ENCODE measurements at places on chromosomes 6 and 20. TPM values are rescaled to one million over a fixed set of nuclear protein-coding genes. Genes with fewer than 3 reads are reported as not detected.

DNA sequence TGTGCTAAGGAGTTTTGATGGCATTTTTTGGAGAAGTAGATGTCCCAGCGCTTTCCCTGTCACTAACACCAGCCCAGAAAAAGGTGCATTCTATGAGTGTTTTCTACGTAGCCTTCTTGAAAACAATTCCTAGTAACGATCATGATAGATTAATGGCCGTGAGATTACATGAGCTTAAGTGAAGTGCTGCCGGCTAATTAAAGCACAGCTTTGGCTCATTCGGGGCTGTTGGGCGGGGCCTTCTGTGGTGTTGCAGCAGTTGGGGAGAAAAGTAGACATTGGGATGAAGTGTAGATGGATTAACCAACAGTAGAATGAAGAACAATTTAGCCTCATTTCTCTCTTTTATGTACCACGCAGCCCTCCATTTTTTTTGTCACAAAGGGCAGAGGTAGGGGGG, 20.8 kb upstream of the TRAF3IP2 start:
- H3K4me1 ChIP-seq: no peaks in the 10 kb centered on the region
- H3K36me3 ChIP-seq: no peaks in the 10 kb centered on the region
- H3K27me3 ChIP-seq: no peaks in the 10 kb centered on the region
- DNase-seq: no peak

DNA sequence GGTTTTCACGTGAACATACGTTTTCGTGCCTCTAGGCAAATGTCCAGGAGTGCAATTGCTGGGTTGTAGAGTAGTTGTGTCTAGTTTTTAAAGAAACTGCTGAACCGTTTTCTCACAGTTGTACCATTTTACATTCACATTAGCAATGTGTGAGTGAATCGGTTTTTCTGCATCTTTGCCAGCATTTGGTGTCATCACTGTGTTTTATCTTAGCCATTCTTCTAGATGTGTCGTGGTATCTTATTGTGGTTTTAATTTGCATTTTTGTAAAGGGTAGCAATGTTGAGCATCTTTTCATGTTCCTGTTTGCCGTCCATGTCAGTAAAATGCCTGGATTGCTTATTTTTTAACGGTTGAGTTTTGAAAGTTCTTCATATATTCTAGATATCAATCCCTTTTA, 10.2 kb downstream of the DOK5 start:
- H3K4me3 ChIP-seq: no peak overlapping the region
- no peaks in the 10 kb centered on the region for H3K27me3 ChIP-seq
- no peak overlapping the region for H3K27ac ChIP-seq
- H3K4me1 ChIP-seq: no peaks in the 10 kb centered on the region

DNA sequence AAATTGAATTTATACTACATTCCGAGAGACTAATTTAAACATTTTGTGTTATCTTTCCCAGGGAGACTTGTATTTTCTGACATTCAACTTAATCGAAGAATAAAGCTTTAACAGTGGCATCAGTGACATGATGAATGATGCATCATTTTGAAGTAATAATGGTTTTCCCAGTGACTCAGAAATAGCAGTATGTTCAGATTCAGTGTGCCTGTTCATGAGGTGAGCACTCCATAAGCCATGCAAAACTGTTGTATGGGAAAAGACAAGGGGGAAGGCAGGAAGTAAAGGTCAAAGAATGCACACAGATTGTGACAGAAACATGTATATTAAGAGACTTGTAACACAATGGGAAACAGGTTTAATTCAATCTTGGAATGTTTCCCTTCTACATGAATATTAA, 1348.2 kb upstream of the GJE1 start:
- H3K4me1 ChIP-seq: no peaks in the 10 kb centered on the region
- no peak overlapping the region for H3K27ac ChIP-seq
- no peaks in the 10 kb centered on the region for H3K27me3 ChIP-seq
- no peak overlapping the region for H3K4me3 ChIP-seq
- no peak for DNase-seq

NDRG3 gene
- 53.2 TPM for polyA plus RNA-seq

DNA sequence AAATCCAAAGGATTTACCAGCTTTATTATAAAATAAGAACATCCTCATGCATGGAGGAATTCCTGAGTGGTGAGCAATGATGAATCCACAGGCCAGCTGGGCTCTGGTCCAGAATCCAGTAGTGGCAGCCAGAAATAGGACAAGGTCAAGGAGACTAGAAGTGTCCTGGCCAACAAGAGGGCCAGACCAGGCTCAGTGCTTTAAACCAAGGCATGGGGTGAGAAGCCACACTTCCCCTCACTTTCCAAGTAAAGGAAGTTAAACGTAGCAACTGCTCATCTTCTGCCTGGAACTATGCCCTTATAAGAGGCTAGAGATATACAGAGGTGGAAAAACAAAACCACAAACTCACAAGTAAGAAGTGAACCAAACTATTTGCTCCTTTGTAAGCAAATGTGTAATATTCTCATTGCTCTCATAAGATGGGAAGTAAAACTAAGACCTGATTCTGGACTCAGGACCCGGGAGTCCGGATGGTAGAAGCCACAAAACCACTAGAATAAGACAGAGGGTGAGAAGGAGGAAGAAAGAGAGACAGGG, 253.2 kb downstream of the UST start:
- no peaks in the 10 kb centered on the region for H3K36me3 ChIP-seq
- DNase-seq: no peak
- no peaks in the 10 kb centered on the region for H3K27me3 ChIP-seq
- peaks cover 13% of the 10 kb centered on the region for H3K4me1 ChIP-seq
- H3K27ac ChIP-seq: no peak overlapping the region

- H3K27me3 ChIP-seq: no peaks in the 10 kb centered on the region
- H3K27ac ChIP-seq: no peak overlapping the region
- H3K36me3 ChIP-seq: no peaks in the 10 kb centered on the region
- no peaks in the 10 kb centered on the region for H3K4me1 ChIP-seq
- DNase-seq: no peak
- H3K4me3 ChIP-seq: no peak overlapping the region
These were observed 179.4 kb downstream of the ASCC3 start for GRCh38 chr6:100701728-100702127.

DNA sequence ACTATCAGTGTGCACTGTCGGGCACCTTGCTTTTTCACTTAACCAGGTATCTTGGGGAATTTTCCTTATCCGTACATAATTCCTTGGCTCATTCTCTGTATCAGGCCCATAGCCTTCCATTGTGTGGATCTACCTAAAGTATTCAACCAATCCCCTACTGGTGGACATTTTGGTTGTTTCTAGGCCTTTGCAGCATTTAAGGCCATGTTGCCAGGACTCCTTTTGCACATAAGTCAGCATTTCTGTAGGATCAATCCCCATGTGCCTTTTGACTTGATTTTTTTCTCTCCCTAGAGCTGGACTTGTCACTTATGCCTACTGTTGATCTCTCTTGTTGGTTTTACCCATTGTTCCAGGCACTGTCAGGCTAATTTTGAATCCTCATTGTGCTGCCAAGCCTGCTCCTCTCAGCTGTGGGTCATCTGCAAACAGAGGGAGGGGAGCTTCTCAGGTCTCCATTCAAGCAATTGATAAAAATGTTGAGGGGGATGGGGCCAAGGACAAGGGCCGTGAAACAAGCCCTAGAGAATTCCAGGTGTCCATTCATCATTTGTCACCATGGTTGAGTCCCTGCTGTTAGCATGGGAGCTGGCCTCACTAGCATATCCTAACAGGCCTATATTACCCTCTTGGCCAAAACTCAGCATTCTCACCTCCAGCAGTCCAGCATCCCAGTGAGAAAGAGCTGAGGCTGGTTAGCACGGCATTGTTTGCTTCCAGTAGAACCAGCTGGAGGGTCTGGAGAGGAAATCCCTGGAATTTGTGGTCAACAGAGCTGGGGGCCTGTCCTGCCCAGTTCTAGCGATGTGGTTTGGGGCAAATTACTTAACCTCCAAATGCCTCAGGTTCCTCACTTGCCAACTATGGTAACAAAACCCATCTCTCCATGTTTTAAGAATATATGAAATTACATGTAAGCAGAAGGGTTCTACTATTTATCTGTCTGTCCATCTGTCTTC, 178.4 kb downstream of the MRPL14 start:
- H3K36me3 ChIP-seq: no peaks in the 10 kb centered on the region
- no peaks in the 10 kb centered on the region for H3K27me3 ChIP-seq
- no peak for DNase-seq
- H3K4me3 ChIP-seq: no peak overlapping the region
- H3K4me1 ChIP-seq: no peaks in the 10 kb centered on the region

DNA sequence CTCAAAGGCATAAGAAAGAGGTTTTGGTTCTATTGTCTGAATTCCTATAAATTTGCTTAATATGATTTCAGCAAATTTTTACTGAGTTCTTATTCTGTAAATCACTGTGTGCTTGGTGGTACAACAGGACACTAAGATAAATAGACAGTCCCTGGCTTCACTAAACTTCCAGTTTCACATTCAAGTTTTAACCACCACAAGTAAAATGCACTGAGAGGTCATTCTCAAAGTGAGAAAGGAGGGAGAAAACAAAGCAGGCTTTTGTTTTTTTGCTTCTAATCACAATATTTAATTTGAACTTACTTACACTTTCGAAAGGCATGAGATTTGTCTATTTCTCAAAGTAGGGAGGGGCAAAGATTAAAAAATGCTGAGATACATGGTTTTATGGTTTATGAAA, 445.7 kb downstream of the CDC5L start:
- no peak for DNase-seq
- no peaks in the 10 kb centered on the region for H3K36me3 ChIP-seq
- H3K4me1 ChIP-seq: peaks cover 18% of the 10 kb centered on the region
- H3K4me3 ChIP-seq: no peak overlapping the region

DNA sequence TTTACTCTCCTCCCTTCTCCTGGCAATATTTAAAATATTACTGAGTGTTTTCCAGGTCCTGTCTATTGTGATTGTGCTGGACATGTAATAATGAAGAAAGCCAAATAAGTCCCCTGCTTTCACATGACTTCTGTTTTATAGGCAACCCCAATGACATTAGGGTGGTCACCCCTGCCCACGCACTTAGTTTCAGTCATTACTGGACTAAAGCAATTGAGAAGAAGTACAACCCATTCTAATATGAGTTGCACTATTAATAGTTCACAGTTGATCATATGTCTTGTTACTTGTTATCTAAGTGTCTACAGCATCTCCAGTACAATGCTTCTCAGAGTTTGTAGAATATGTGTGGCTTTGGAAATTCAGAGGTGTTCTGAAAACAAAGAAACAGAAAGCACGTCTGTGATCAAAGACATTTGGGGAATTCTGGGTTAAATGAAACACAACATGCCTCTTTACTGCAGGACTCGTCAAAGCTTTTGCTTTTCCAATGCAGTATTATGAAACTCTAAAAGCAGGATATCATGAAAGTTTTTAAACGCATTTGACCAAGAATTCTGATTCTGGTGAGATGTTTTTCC, 789.5 kb downstream of the DHX35 start:
- DNase-seq: no peak
- H3K4me1 ChIP-seq: no peaks in the 10 kb centered on the region
- H3K4me3 ChIP-seq: no peak overlapping the region

HLA-DMB gene
- polyA plus RNA-seq: 7.6 TPM

DNA sequence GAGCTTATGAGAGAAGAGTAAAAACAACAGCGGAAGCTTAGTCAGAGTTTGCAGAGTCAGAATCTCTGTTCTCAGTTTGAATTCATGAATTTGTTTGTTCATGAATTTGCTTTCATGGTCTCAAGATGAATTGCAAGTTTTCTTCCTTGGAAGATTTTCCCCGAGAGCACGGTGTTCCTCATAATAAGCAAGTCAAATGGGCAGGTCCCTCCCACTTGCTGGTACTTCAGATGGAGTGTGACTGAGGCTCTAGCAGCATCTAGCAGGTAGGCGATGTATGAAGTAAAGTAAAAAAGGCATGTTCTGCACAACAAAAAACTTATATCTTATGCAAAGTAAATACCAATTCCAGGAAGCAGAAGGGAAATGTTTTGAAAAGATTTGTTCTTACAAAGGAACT, 15.5 kb upstream of the MLIP start:
- H3K4me1 ChIP-seq: no peaks in the 10 kb centered on the region
- DNase-seq: no peak

TMC2 gene
- not detected for polyA plus RNA-seq

DLL1 gene
- polyA plus RNA-seq: 0.07 TPM

DNA sequence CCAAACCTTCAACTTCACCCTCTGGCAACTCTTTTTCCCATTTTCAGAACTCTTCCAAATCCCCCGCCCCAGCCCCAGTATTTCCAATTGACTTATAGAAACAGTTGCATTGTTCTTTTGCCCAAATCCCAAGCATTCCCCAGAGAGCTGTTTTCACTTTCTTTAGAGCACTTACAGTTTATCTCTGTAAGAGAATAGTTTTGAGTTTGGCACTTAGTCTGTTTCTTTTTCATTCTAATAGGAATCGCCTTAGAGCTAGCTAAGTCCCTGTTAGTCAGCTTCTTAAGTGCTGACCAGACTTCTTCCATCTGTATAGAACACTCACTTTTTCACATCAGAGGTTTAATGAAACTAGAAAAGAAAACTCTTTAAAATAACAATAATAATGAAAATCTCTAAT, 374.2 kb upstream of the FLRT3 start:
- DNase-seq: no peak
- no peak overlapping the region for H3K27ac ChIP-seq
- H3K36me3 ChIP-seq: no peaks in the 10 kb centered on the region
- H3K4me3 ChIP-seq: no peak overlapping the region
- no peaks in the 10 kb centered on the region for H3K27me3 ChIP-seq
- H3K4me1 ChIP-seq: no peaks in the 10 kb centered on the region

- no peaks in the 10 kb centered on the region for H3K27me3 ChIP-seq
- H3K4me3 ChIP-seq: no peak overlapping the region
- H3K36me3 ChIP-seq: no peaks in the 10 kb centered on the region
- H3K27ac ChIP-seq: no peak overlapping the region
These were observed 261.9 kb downstream of the CDH26 start for GRCh38 chr20:60219984-60220562.

LY6G6F gene
- polyA plus RNA-seq: not detected

GRCh38 chr6:39882531-39882899, 51.7 kb downstream of the MOCS1 start:
- no peaks in the 10 kb centered on the region for H3K36me3 ChIP-seq
- H3K27me3 ChIP-seq: no peaks in the 10 kb centered on the region

DNA sequence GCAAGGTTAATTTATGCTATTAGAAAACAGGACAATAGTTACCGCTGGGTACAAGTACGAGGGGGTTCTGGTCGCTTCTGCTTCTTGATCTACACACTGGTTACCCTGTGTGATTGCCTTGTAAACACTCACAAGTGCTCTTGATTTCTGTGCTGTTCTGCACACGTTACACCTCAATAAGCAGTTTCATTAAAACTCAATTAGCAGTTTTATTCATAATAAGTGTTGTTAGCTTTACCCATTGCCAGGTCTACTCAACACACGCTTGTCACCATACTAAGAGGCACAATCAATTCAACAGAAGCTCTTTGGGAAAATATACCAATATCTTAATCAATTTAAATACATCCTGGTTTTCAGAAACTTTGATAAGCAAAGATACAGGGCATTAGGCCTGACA, 20.4 kb downstream of the BMP7 start:
- no peak overlapping the region for H3K4me3 ChIP-seq
- H3K27ac ChIP-seq: no peak overlapping the region
- no peak for DNase-seq

- no peaks in the 10 kb centered on the region for H3K27me3 ChIP-seq
- no peaks in the 10 kb centered on the region for H3K4me1 ChIP-seq
These were observed 148.7 kb upstream of the PHACTR3 start for GRCh38 chr20:59455402-59456341.

TPBG gene
- polyA plus RNA-seq: 1.6 TPM

COL9A1 gene
- polyA plus RNA-seq: not detected

KHDC1L gene
- not detected for polyA plus RNA-seq

CLPSL2 gene
- polyA plus RNA-seq: not detected

GRCh38 chr6:134630508-134631121, 312.7 kb upstream of the SGK1 start:
- H3K27me3 ChIP-seq: no peaks in the 10 kb centered on the region
- H3K4me1 ChIP-seq: peaks cover 9% of the 10 kb centered on the region
- H3K4me3 ChIP-seq: no peak overlapping the region
- DNase-seq: no peak
- no peak overlapping the region for H3K27ac ChIP-seq

MACROD2 gene
- polyA plus RNA-seq: not detected

All from CD4-positive, alpha-beta memory T cell (primary cell).